ENCODE measurements at places on chromosomes 2 and 18.

DNA sequence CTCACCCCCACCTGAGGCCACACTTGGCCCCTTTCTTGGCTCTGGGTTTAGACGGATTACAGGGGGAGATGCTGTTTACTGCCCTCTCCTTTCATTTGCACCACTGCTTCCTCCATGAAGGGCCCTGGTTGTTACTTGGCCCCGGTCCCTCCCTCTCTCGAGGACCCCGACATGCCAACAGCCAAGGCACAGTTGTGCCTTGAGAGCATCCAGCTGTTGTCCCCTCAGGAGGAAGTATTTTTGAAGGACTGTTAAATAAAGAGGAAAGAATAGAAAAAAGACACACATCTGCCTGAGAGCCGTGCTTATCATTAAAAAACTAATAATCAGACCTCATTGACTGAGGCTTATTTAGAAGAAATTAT is 44.0 kb downstream of the ITGB1BP1 start:
- DNase-seq = no peak

DNA sequence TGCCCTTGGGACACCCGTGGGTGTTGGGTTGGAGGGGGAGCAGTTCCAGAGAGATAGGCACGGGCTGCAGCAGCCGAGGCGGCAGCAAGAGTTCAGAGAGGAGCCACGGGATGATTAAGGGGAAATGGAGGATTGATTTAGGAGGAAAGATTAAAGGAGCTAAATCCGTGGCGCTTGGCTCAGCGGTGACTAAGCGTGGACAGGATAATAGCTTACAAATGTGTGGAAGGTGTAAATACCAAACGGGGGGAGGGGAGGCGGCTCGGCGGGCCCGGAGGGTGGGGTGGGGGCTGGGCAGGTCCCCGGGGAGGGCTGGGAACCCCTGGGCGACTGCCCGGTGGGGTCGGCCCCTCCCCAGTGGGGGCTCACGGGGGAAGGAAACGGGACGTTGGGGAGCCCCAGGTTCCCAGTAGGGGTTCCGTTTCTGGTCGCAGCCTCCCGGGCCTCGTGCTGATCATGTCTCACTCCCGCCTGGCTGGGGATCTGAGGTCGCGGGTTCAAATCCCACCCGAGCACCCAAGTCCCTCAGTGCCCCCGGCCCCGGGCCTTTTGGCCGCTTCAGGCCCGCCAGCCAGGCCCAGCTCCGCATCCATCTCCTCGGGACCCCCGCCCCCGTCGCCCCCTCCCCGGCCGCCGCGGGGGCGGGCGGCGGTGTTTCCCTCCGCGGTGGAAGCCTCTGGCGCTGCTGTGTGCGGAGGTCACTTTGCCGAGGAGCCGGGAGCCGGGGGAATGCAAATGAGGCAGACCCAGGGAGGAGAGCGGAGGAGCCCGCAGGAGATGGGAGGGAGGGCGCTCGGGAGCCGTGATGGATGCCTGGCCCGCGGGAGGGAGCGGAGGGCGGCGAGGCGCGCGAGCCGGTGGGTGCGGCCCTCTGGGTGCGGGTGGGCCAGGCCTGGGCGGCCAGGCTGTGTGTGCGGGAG is 8.1 kb downstream of the ASIC4 start:
- DNase-seq = no peak

GRCh38 chr18:76662626-76663025 is 159.7 kb upstream of the ZNF236 start:
- no peak for DNase-seq

GRCh38 chr2:100071335-100072043 is 70.9 kb downstream of the AFF3 start:
- DNase-seq = no peak

GRCh38 chr2:98155716-98156115 is 68.7 kb downstream of the VWA3B start:
- no peak for DNase-seq

DNA sequence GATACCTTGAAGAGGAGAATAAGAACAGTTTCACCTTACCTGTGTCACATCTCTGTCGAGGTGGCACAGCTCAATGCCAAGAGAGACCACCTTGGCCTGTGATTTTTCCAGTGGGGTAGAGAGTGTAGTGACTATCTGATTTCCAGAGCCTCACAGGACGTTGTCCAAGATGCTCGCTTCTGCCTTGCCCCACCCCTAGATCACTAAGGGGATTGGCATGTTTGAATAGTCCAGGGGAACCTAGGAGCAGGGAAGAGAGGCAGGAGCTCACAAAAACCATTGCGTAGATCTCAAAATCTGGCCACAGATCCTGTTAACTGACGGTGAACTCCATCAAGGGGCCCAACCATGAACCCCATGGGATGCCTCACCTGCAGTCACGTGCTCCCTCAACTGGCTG is 24.2 kb downstream of the TMEM178A start:
- DNase-seq = no peak

- DNase-seq = no peak
These were observed 329.7 kb upstream of the CNTNAP5 start for GRCh38 chr2:123695426-123695825.
